Common myeloid progenitor, CD34-positive (primary cell): ENCODE measurements at places on chromosomes 11 and 22.

DNA sequence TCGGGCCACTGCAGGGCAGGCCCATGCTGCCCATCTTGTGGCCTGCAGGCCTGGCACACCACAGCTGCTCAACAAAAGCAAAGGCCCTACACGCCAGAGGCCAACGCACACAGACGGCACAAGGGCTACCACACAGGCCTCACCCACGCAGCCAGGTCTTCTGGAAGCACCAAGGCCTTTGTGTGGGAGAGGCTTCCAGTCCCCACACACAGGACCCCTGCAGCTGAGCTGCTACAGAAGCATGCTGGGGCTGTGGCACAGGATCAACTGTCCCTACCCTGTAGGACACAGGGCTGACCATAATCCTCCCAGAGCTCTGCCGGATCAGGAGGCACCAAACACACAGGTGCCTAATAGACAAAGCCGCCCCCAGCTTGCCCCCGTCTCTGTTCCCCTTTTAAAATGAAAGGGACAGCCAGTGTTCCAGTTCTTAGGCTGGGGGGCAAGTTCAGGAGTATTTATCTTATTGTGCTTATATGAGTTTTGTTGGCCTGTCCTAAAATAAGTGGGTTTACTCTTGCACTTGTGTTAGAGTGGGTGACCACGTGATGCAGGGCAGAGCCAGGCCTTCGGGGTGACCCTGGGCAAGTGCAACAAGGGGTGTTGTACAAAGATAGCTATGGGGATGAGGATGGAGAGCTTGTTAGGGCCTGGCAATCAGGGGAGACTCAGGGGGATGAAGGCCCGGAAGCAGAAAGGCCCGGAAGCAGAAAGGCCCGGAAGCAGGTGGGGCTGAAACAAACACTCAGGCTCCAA lies 5.4 kb downstream of the TTLL12 start:
- DNase-seq, result no peak
- no peak overlapping the region for H3K4me3 ChIP-seq
- no peaks in the 10 kb centered on the region for H3K27me3 ChIP-seq
- peaks cover 73% of the 10 kb centered on the region for H3K36me3 ChIP-seq
- no peak overlapping the region for H3K27ac ChIP-seq
- H3K4me1 ChIP-seq, result peaks cover 17% of the 10 kb centered on the region

DNA sequence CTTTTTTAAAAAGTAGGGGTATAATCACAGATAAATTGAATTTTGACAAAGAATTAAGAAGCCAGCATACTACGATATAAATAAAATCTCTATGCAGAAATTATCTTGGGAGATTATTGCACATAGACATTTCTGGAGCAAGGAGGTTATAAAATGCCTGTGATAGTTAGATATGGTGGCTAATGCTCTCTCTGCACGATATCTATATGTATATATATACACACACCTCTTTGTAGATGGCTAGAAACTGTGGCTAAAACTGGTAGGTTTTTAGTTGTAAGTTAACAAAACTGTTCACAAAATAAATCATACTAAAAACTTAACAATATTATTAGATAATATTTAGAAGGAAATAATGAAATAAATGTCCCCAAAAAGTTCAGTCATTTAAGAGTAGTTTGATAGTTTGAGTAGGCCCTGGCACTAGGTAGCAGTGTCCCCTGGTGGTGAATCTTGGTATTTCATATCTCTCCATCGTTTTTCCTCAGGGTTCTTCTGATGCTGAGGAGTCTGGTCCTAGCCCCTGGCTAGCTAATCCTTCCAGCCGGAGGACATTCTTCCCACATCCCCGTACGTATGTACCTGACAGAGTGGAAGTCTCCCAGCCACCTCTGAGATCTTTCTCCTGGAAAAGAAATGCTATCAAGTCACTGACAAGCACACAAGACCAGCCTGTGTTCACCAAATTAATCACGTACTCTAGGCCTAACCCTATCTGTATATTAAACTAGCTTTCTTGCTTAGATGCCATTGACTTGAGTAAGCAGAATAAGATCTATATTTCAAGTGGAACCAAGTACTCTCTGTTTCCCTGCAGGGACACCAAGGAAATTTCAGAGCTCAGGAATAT lies 32.2 kb downstream of the ART5 start:
- peaks cover 12% of the 10 kb centered on the region for H3K4me1 ChIP-seq
- H3K4me3 ChIP-seq, result no peak overlapping the region
- H3K27me3 ChIP-seq, result no peaks in the 10 kb centered on the region

GRCh38 chr11:70913715-70914231 lies 338.6 kb downstream of the SHANK2 start:
- no peak overlapping the region for H3K4me3 ChIP-seq
- H3K36me3 ChIP-seq, result no peaks in the 10 kb centered on the region
- H3K27ac ChIP-seq, result no peak overlapping the region
- H3K4me1 ChIP-seq, result no peaks in the 10 kb centered on the region
- no peaks in the 10 kb centered on the region for H3K27me3 ChIP-seq
- no peak for DNase-seq

DNA sequence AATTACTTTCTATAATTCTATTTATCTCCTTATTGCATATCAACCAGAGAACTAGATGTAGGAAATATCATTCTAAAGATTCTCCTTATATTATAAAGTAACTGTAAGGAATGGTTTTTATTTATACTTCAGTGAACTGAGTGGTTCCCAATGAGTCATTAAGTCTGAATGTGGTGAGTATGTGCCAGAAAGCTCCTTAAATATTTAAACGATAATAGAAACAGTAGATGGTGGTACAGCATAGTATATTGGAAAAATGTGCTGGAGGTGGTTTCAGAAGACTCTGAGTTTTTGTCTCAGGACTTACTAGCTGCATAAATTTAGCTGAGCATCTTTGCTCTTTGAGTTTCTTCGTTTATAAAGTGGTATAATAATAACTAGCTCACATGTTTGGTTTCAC lies 653.5 kb downstream of the FAM181B start:
- DNase-seq, result no peak
- no peak overlapping the region for H3K4me3 ChIP-seq
- H3K4me1 ChIP-seq, result no peaks in the 10 kb centered on the region
- H3K36me3 ChIP-seq, result no peaks in the 10 kb centered on the region

- peaks cover 18% of the 10 kb centered on the region for H3K4me1 ChIP-seq
- no peak for DNase-seq
- H3K36me3 ChIP-seq, result no peaks in the 10 kb centered on the region
- H3K27ac ChIP-seq, result no peak overlapping the region
- no peaks in the 10 kb centered on the region for H3K27me3 ChIP-seq
These were observed 4.6 kb downstream of the PLAAT2 start for GRCh38 chr11:63558459-63559157.

- H3K36me3 ChIP-seq, result no peaks in the 10 kb centered on the region
- DNase-seq, result peak; percentile 57
- H3K4me1 ChIP-seq, result peaks cover 4% of the 10 kb centered on the region
- H3K4me3 ChIP-seq, result no peak overlapping the region
These were observed 6.9 kb downstream of the OR10V1 start for GRCh38 chr11:59706518-59707285.

GRCh38 chr11:92890846-92891245 lies 78.6 kb upstream of the MTNR1B start:
- no peaks in the 10 kb centered on the region for H3K36me3 ChIP-seq
- no peaks in the 10 kb centered on the region for H3K4me1 ChIP-seq
- DNase-seq, result no peak
- no peak overlapping the region for H3K27ac ChIP-seq
- H3K4me3 ChIP-seq, result no peak overlapping the region

DNA sequence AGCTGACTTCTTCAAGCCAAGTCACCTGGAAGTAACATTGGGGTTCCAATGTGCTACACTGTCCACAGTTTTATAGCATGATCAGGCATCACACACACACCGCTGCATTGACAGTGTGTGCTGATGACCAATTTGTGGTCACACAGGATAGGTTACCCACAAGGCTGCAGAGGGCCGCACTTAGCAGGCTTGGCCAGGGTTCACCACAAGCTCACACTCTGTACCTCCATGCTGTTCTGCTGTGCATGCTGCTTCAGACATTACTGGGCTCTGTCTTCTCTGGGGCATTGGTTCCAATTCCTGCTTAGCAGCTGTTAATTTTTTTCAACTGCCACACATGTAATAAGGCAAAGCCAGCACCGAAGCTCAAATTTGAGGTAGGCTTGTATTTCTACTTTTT lies 11.0 kb upstream of the NRIP3 start:
- peaks cover 12% of the 10 kb centered on the region for H3K4me1 ChIP-seq
- no peak overlapping the region for H3K27ac ChIP-seq
- no peaks in the 10 kb centered on the region for H3K36me3 ChIP-seq
- no peak overlapping the region for H3K4me3 ChIP-seq

GRCh38 chr11:26835611-26836010 lies 113.8 kb upstream of the SLC5A12 start:
- H3K36me3 ChIP-seq, result no peaks in the 10 kb centered on the region
- no peaks in the 10 kb centered on the region for H3K27me3 ChIP-seq
- no peak for DNase-seq
- no peak overlapping the region for H3K27ac ChIP-seq
- no peaks in the 10 kb centered on the region for H3K4me1 ChIP-seq

DNA sequence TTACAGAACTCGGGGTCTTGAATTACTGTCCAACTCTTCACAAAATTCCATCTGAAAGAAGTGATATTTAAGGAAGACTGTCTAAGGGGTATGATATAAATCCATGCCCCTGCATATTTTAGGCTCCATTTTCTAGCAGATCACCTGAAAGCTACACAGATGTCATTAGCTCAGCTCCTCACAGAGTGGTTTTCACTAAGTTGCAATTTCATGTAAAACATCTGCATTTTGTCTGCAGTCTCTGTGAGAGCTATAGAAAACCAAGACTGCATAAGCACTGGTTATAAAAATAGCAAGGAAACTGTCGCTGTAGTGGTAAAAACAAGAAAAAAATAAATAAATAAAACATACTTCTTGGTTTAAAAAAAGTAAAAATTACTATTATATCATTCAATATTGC lies 103.4 kb downstream of the RPL27A start:
- no peak overlapping the region for H3K4me3 ChIP-seq
- H3K27me3 ChIP-seq, result no peaks in the 10 kb centered on the region
- DNase-seq, result no peak
- no peaks in the 10 kb centered on the region for H3K4me1 ChIP-seq

GRCh38 chr11:2151500-2152257 lies 9.3 kb downstream of the INS start:
- H3K4me3 ChIP-seq, result no peak overlapping the region
- H3K4me1 ChIP-seq, result no peaks in the 10 kb centered on the region
- no peaks in the 10 kb centered on the region for H3K36me3 ChIP-seq
- H3K27ac ChIP-seq, result no peak overlapping the region

GRCh38 chr22:40385036-40385782 lies 14.8 kb downstream of the SGSM3 start:
- peaks cover 52% of the 10 kb centered on the region for H3K4me1 ChIP-seq
- peak; percentile 59 for DNase-seq
- H3K36me3 ChIP-seq, result peaks cover 2% of the 10 kb centered on the region
- peak overlapping the region; percentile 59 for H3K4me3 ChIP-seq
- no peaks in the 10 kb centered on the region for H3K27me3 ChIP-seq

DNA sequence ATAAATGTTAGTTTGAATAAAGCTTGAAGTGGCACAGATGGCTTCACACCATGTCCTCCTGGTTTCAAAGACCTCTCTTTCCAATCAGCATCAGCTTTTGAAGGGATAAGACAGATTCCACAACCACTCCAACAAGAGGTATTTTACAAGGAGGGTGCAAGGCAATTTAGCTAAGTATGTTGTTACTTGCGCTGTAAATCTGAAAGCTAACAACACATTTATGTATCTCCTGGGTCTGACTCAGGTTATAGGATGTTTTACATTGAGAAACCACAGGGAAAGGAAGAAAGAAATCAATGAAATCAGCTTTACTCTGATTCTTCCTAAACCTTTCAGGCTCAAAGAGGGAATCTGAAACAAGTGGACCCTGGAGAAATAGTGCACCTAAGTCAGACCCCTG lies 12.1 kb downstream of the CWC15 start:
- H3K36me3 ChIP-seq, result peaks cover 32% of the 10 kb centered on the region
- no peaks in the 10 kb centered on the region for H3K27me3 ChIP-seq
- H3K4me1 ChIP-seq, result no peaks in the 10 kb centered on the region

DNA sequence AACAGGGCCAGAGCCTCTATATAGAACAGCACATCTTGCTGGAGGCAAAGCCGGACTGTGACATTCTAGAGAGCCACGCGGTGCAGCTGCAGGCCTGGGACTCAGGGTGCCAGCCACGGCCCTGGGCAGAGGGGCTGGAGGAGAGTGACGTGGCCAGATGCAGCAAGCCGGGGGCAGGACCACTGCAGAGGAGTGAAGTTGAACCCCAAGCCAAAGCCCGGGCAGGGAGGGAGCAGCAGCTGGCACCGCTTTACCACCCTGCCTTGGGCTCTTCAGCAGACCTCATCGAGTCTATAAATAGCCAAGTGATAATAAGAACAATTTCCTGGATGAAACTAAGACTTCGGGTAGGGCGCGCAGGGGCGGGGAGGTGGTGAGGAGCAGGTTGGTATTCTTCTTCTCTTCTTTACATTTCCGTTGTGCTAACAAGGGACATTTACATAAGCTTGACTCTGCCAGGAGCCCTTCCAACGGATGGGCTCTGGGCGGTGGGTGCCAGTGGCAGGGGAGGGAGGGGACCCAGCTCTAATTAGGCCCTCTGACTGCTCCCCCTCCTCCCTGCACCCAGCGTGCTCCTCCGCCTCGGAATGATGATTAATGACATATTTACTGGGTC lies 110.2 kb downstream of the ST3GAL4 start:
- no peaks in the 10 kb centered on the region for H3K27me3 ChIP-seq
- H3K4me3 ChIP-seq, result no peak overlapping the region
- no peaks in the 10 kb centered on the region for H3K36me3 ChIP-seq
- peaks cover 58% of the 10 kb centered on the region for H3K4me1 ChIP-seq

GRCh38 chr11:16846305-16846704 lies 107.9 kb downstream of the C11orf58 start:
- H3K4me1 ChIP-seq, result no peaks in the 10 kb centered on the region
- DNase-seq, result no peak
- peaks cover 7% of the 10 kb centered on the region for H3K36me3 ChIP-seq
- no peak overlapping the region for H3K27ac ChIP-seq
- H3K4me3 ChIP-seq, result no peak overlapping the region

DNA sequence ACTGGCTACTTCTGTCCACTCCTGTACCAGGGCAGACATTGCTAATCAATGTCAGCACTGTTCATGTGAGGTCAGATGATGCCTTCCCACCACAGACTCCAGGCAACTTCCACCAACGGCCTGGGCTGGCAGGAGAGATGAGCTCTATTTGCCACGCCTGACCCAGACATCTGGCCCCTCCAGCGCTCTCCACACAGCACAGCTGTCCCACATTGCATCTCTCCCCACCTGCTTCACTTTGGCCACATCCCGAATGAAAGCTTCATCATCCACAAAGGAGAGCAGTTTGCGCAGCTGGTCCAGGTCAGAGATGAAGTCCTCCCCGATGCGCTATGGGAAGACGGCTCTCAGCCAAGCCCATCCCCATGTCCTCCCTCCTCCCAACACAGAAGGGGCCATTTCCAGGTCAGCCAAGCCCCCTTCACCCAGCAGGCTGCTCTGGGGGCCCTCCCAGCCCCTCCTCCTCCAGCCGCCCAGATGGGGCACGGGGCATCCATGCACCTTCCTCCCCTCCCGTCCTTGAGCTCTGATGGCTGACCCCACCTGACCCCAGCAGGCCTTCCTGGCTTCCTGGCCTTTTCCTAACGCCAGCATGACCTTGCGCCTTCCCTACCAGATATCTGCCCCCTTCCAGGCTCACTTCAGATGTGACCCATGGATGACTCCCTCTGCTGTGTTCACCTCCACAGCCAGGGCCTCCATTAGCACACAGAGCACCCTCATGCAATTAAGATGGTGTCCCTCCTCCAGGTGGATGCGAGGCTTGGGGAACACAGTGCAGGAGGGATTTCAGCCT lies 7.4 kb downstream of the PYGM start:
- H3K4me3 ChIP-seq, result no peak overlapping the region
- no peak overlapping the region for H3K27ac ChIP-seq
- no peaks in the 10 kb centered on the region for H3K4me1 ChIP-seq
- DNase-seq, result no peak
